RWPE1 (cell line): ENCODE measurements at places on chromosomes 7 and 10.
A peak's percentile ranks its signal among the peaks of the same experiment; 100 is the strongest.

DNA sequence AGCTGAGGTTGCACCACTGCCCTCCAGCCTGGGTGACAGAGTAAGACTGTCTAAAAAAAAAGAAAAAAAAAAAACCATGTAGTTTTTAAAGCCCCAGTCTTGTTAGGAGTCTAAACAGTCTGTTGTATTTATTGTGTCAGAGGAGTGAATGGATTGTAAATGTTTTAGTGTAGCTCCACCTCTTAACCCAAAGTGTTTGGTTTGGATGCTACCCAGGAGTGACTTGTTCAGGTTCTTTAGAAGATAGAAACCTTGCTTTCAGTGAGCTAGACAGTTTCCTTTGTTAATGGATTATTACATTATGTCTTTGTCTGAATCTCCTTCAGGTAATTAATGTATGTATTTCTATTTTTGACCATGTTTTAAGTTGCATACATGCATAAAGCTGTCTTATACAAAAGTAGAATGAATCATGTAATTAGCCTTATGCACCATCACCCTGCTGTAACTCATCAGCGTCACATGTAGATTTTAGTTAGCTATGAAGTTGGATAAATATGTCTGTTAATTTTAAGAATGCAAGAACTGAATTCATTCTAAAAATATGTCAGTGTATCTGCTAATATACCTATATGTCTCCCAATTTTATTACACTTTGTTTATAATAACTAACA is 97.7 kb downstream of the TAF3 start:
- DNase-seq, result no peak

DNA sequence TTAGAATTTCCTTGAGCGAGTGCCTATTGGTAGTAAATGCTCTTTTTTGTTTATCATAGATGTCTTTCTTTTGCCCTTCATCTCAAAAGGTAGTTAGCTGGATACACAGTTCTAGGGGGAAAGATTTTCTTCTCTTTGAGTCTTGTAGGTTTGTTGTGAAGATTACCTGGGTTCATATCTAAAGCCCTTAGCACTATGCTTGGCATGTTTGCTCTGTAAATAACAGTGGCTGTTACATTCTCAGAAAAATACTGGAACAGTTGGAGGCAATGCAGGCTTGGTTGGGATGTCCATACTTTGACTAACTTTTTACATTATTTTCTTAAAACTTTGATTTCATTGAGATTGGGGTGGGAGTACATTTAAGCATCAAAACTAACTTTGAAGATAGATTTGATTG is 144.0 kb downstream of the AUTS2 start:
- no peak for DNase-seq

DNA sequence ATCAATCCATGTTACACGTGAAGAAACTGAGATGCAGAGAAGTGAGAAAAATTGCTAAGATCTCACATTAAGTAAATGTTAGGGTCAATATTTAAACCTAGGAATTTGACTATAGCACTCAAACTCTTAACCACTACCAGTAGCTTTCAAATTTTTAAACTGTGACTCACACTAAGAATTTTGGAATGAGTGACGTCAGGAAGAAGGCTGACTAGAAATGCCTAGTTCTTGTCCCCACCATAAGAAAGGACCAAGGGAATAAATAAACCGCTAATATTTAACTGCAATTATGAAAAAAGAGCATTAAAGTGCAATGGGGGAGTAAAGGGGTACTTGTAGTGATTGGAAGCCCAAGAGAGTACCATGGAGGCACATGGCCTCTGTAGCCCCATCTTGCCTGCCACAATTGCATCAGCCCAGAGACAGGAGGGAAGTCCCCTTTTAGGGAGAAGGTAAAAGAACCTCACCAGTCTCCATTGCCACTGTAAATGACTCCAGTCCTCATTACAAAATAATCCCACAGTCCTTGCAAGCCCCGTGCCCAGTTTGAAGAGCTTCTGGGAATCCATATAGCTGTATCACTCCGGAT is 3.5 kb upstream of the AKR1B1 start:
- DNase-seq, result peak; percentile 30

- DNase-seq, result no peak
Measured at GRCh38 chr7:19899529-19899928, 126.1 kb upstream of the TMEM196 start.

- no peak for DNase-seq
Measured at GRCh38 chr7:44287488-44288380, 37.7 kb downstream of the CAMK2B start.

GRCh38 chr10:72086466-72087391 is 1.6 kb downstream of the SPOCK2 start:
- DNase-seq, result no peak

DNA sequence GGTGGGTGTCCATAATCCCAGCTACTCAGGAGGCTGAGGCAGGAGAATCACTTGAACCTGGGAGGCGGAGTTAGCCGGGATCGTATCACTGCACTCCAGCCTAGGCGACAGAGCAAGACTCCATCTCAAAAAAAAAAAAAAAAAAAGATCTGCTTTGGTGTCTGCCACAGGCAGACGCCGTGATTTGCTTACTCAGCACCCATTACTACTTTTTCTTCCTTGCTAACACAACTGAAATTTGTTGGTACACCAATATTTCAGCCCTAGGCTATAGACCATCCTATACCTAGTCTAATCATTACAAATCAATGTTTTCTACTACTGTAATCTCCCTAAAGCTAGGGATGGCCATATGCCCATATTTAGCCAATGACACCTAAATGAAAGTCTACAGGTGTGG is 53.5 kb upstream of the PARD3 start:
- DNase-seq, result no peak

DNA sequence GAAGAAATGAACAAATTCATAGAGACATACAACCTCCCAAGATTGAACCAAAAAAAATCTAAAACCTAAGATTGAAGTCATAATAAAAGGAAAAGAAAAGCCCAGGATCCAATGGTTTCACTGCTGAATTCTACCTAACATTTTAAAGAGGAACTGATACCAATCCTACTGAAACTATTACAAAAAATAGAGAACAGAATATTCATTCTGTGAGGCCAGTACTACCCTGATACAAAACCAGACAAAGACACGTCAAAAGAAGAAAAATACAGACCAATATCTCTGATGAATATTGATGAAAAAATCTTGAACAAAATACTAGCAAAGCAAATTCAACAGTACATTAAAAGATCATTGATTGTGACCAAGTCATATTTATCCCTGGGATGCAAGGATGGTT is 128.5 kb upstream of the STEAP1 start:
- DNase-seq, result no peak

DNA sequence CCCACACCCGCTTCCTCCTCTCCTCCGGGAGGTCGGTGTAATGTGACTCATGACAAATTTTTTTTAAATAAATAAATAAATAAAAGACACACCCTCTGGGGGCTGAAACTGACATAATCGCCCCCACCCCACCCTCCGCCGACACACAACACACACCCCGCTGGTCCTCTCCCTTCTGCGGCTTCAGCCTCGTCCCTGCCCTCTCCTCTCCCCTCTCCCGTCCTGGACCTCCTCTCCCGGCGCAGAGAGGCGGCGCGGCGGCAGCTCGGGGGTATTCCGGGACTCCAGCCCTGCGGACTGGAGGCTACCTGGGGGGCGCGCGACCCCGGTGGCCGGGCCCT is 686 bp downstream of the ABI1 start:
- DNase-seq, result peak; percentile 75

GRCh38 chr10:22824520-22824919 is 103.3 kb upstream of the ARMC3 start:
- no peak for DNase-seq

DNA sequence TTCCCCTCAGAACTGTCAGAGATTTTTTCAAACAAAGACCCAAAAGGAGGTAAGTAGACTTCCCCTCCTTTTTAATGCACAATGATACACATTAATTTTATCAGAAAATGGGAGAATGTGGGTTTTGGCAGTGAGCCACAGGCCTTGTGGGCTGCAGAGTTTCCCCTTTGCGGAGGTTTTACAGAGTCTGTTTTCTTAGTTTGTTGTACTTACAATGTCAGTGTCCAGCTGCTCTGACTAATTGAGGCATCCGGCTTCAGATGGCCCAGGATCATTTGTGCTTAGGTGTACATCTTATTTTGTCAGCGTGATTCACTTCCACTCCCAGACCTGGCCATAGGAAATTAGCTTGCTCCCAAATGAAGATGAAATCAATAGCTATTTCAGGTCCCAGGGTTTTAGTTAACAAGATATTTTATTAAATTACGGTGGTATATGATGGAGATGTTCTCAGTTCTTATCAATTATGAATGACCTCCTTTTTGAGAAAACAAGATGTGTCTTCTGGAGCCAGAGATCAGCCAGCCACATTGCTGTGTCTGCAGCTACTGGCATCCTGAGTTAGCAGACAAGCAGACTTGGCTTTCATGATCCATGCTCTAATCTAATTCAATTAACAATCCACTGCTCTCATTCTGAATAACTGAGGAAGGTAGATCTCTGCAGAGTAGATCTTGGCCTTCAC is 1086.6 kb upstream of the SORCS1 start:
- DNase-seq, result no peak

- no peak for DNase-seq
Measured at GRCh38 chr7:151241755-151242096, 6.8 kb downstream of the SMARCD3 start.

GRCh38 chr7:159078193-159078910 is 66.3 kb downstream of the VIPR2 start:
- DNase-seq, result no peak

DNA sequence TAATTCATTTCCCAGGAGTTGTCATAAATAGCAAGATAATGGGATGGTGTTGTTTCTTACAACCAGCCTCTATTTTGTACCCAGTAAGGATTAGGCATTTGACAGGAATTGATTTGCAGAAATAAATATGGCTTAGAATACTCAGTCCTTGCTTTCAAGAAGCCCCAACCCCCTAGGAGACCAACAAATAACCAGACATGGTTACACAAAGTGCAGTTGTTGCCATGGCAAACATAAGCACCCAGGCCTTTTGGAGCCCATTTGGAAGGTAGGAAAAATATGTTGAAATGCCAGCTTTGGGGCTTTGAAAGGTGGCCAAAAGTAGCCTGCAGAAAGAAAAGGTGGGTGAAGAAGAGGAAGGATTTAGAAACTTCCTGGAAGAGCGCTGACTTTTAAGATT is 397.5 kb downstream of the CDC14C start:
- no peak for DNase-seq
